ENCODE measurements at places on chromosomes 12 and 14. TPM values are rescaled to one million over a fixed set of nuclear protein-coding genes. Genes with fewer than 3 reads are reported as not detected.

DNA sequence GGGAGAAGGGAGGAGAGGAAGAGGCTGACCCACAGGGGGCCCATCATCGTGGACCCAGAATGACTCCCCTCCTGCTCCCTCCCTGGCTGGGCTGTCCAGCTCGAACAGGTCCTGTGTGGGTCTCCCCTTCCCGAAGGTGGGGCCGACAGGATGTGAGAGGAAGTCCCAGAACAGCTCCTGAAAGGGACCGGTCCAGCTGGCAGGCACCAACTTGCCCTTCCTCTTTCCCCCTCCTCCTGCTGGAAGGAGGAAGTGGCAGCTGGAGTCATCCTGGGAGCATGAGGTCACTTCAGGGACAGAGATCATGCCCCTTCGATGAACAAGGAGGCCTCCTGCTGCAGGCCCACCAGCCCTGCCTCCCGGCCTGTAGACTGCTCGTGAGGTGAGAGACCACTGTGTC is 35.0 kb upstream of the BEGAIN start:
- no peak for DNase-seq

GRCh38 chr12:14777271-14777670 is 26.0 kb downstream of the WBP11 start:
- DNase-seq, result no peak

The TMEM132C gene
- 2.7 TPM for polyA plus RNA-seq

The SIX1 gene
- polyA plus RNA-seq, result 11.5 TPM

The PRB2 gene
- polyA plus RNA-seq, result not detected

The CLEC1A gene
- polyA plus RNA-seq, result 4.7 TPM

DNA sequence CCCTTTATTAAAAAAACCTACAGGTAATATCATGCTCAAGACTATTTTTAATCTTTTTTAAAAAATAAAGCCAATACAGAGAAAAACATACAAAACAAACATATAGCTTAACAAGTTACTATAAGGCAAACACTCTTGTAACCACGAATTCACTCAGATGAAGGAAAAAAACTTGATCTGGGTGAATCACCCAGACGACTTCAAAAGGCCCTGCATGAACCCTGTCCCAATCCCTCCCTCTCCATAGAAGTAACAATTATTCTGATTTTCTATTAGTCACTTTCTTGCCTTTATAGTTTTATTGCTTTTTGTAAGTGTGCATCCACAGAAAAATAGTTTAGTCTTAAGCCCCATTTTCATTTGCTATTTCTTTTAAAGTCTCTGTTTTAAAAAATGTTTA is 72.6 kb downstream of the LRP6 start:
- DNase-seq, result no peak

The TSPAN19 gene
- 0.72 TPM for polyA plus RNA-seq

The GARIN6 gene
- polyA plus RNA-seq, result not detected

DNA sequence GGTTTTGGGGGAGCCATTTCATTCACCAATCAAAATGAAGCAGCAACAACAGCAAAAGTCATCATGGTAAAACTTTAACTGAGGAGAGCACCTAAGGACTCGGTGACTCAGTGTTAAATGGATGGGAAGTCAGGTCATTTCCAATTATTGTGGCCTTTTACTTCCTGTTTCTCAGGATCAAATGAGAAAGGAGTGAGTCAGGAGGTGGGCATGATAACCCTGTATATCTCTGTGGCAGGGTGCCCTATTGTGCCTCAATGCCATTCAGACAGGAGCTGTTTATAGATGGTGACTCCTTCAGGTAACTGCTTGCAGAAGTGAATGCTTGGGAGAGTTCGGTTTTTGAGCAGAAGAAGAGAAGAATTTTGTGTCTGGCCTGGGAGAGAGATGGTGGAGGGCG is 135.5 kb upstream of the CPM start:
- DNase-seq, result no peak

The ZDHHC22 gene
- 0.33 TPM for polyA plus RNA-seq

The SLC6A15 gene
- polyA plus RNA-seq, result 1.6 TPM

DNA sequence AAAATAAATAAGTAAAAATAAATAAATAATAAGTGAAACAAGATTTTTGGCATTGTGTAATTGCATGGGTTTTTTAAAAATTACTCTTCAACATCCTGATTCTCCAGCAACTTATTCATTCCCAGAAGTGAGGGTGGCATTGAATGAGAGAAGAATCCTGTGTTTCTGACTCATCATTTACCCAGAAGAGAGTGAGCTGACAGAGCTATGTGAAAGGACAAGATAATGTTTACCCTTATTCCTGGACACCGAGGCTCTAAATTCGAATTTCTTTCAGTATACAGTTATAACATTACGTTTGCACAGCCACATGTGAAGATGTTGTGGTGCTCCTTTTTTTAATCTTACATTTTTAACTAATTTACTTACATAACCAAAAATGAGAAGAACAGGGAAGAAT is 36.4 kb downstream of the BBS10 start:
- DNase-seq, result no peak

The CAPZA3 gene
- not detected for polyA plus RNA-seq

DNA sequence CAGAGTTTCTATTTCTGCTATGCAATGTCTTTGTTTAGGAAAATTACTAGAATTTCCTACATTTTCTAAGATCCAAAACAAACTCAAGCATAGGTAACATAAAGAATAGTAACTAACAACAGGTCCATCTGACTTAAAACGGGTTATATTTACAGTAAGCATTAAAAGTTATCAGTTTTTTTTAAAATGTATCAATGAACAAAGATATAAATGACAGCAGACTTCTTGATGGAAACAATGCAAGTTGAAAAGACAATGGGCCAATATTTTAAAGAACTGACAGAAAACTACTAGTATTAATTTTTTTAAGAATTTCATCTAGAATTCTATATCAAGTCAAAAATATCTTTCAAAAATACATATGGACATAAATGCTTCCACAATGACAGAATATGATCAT is 367.1 kb upstream of the MGAT4C start:
- DNase-seq, result no peak

DNA sequence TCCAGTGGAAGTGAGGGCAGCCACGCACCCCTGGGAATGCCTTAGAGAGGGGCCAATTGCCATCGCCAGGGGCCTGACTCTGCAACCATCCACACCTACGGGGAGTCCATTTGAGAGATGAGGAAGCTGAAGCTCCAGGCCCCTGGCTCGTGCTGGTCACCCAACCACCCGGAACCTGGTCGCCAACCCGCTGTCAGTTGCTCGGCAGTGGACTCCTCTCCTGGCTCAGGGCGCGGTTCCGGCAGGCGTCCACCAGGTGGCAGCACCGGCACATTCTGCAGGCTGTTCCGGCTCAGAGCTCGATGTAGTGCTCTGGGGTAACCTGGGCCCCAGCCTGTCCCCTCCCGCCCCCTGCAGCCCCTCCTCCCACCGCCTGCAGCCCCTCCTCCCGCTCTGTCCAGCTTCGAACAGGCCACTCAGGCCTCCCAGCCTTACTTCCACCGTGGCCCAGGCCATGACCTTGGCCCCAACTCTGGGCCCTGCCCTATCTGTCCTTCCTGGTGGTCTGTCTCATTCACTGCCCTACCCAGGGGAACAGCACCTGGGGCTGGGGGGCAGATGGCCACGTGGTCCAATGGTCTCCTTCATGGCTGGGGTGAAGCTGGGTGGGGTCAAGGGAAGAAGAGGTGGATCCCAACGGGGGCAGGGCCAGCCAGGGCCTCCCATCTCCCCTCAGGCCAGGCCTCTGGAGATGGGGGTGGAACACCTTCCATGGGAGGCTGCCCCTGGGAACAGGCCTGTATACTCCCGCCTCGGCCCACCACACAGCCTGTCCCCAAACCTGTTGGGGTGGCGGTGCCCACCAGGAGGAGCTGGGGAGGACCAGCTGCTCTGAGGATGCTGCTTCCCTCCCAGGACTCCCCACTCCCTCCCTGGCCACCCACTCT is 15.7 kb downstream of the SIVA1 start:
- no peak for DNase-seq

DNA sequence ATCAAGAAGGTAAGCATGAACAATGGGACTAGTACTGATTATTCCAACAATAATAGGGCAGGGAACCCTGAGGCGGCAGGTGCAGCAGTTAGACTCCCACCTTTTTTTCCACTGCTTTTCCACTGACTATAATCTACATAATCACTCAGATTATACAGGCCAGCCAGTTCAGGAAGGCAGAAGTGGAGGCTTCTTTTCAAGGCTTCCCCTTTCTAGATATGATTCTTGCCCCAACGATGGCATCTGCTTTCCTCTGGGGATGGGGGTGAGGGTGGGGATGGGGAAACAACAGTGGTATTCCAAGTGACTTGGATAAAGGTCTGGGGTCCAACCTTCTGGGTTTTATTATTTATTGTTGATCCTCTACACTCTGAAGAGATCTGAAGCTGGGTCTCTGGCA is 331 bp downstream of the NCKAP1L start:
- DNase-seq, result no peak

All from left renal pelvis (tissue), 4 donors.